Fibroblast of the conjunctiva (primary cell): ENCODE measurements at places on chromosomes 3 and 15.

GRCh38 chr3:197353001-197353866 is 54.8 kb upstream of the DLG1 start:
- no peak for DNase-seq

GRCh38 chr3:51578238-51578637 is 39.7 kb downstream of the RAD54L2 start:
- DNase-seq: no peak

- DNase-seq: no peak
Observed at GRCh38 chr15:53808058-53808706, 48.7 kb upstream of the WDR72 start.

- no peak for DNase-seq
Observed at GRCh38 chr3:1207904-1208303, 115.1 kb downstream of the CNTN6 start.

GRCh38 chr3:43515970-43516635 is 105.7 kb downstream of the ANO10 start:
- DNase-seq: no peak

DNA sequence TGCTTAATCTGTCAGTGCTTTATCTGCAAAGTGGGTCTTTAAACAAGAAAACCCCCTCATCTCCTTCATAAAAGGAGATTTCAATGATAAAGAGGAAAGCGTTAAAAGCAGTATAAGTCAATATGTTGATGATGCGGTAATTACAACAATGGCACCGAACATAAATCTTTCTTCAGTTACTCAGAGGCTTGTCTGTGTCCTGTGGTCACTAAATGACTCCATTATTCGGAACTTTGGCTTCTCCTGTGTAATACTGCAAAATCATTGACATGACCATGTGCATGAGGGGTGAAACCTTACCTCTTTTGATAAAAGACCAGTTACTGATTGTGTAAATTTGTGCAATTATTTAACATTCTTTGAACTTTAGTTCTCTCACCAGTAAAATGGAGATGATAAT is 4.8 kb upstream of the USP3 start:
- DNase-seq: no peak

- DNase-seq: no peak
Observed at GRCh38 chr15:47678040-47678439, 39.3 kb upstream of the SEMA6D start.

- DNase-seq: no peak
Observed at GRCh38 chr15:71083349-71083748, 31.9 kb upstream of the THSD4 start.

- peak; percentile 35 for DNase-seq
Observed at GRCh38 chr3:50237133-50237651, 1.2 kb downstream of the GNAI2 start.

- DNase-seq: peak; percentile 21
Observed at GRCh38 chr3:80733522-80734176, 965.9 kb upstream of the ROBO1 start.

- no peak for DNase-seq
Observed at GRCh38 chr15:75887178-75887577, 16.5 kb upstream of the FBXO22 start.

GRCh38 chr3:80051602-80051962 is 283.8 kb upstream of the ROBO1 start:
- no peak for DNase-seq

DNA sequence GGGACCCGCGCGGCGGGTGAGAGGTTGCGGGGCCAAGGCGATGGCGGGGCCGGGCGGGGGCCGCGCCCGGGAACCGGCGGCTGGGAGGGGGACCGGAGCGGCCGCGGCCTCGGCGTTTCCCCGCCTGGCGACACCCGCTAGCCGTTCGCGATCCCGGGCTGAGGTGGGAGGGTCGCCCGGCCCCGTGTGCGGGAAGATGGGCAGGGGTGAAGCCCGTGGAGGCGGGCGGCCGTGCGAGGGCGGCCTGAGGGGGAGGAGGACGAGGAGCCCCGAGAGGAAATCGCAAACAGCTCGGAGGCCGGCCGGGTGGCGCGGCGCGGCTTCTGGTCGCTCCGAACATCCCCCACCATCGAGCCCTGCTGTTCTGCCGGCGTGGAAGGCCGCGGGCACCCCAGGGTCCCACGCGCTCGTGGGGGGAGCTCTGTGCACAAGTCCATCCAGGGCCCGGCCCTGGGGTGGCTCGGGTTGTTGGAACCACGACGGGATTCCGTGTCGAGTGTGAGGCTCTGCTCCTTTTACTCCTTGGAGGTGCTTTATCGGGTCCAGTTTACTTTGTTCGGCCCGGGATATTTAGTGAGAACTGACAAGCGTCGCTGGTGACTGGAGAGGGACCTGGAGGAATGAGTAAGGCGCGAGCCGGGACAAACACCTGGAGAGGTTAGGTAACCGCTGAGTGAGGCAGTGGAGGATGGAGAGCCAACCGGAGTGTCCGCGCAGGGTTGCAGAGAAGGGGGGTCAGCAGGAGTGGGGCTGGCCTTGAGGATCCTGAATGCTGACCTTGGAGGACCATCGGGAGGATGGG is 728 bp downstream of the CRTC3 start:
- DNase-seq: no peak

DNA sequence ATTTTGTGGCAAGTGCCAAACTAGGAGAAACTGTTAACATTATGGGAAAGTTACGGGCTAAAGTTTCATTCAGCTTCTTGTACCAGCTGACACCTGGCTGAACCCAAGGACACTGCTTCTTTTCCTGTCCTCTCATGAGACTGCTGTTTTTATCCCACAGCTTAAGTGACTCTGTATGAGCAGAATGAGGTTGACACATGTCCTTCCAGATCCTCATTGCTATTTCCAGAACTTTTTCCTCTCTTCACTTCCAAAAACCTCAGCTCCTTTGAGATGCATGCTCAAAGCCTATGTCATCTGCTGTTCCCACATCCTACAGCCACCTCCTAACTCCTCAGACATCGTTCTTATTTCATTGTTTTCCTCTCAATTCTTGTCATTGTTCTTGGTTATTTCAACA is 183.6 kb downstream of the DCLK3 start:
- DNase-seq: no peak

GRCh38 chr3:41125258-41125657 is 74.0 kb upstream of the CTNNB1 start:
- no peak for DNase-seq

GRCh38 chr15:42937143-42937542 is 16.6 kb upstream of the TTBK2 start:
- no peak for DNase-seq

DNA sequence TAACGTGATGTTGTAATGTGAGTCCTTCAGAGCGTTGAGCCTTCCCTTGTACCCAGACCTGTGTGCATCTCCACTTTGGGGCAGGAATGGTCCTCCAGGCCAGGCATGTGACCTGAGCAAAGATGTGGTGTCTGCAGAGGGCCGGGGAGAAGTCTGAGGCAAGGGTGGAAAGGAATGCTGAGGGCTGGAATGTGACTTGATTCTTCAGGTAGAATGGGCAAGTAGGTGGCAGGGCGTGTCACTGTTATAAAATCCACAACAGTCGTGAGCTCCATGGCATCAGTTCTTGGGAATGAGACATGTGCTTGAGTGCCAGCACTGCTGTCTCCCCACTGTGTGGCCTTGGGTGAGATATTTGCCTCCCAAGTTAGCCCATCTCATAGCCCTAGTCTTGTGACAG is 24.0 kb upstream of the BSN start:
- DNase-seq: no peak

DNA sequence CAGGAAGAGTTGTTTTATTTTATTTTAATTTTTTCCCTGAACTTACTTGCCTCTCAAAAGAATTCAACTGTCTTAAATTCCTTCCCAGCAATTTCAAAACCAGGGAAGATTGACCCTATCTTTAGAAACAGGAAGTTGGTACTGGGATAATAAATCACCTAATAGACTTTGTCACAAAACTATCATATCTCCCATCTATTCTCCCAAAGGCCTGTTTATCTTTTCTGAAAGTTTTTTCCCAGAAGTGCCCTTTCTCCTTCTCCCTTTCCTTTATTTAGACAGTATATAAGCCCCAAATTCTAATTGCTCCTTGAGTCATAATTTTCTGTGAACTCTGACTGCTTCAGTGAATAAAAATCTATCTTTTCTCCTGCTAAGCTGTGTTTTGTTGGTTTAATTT is 2.9 kb upstream of the RNF7 start:
- DNase-seq: no peak

- no peak for DNase-seq
Observed at GRCh38 chr15:78197632-78198031, 36.7 kb downstream of the ACSBG1 start.

- DNase-seq: no peak
Observed at GRCh38 chr3:58200846-58201355, 9.9 kb downstream of the DNASE1L3 start.

- DNase-seq: no peak
Observed at GRCh38 chr3:56975567-56975966, 84.9 kb upstream of the SPATA12 start.

GRCh38 chr15:89401631-89402517 is 67.2 kb upstream of the POLG start:
- DNase-seq: no peak

DNA sequence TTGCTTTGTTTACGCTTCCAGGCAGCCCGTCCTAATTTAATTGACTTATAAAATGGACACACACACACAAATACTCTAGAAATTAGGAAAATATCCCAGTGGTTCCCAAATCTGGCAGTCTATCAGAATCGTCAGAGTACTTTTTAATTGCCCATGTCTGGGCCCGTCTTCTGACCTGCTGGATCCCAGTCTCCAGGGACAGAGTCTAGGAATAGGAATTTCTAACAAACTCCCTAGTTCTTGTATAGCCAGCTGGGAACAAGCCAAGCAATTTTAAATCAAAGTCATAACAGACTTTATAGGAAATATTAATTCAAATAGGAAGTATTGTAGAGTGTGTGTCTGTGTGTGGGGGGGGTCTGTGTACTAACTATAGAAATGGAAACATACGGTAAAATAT is 33.4 kb downstream of the LDHAL6B start:
- DNase-seq: no peak

DNA sequence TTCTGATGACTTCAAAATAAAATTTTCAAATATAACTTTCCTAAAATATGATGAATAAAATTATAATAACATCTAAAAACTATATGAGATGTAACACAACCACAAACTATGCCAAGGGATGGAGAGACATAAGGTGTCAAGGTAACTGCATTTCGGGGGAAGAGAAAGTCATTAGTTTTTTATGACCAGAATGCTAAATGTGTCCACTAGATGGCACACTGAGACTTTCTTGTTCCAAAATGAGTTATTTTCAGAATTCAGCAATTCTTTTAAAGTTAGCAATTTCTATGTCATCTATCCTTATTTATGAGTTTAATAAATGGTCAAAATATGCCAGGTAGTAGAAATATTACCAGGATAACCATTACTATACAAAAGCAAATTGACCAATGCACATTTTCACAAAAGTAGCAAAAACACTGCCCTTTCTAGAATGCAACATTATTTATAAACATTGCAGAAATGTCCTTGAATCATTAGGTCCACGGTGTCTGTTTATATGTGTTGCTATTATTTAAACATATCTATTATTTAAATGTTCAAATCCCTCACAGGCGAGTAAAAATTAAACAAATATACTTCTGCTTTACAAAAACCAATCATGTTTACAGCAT is 374.2 kb downstream of the PLCL2 start:
- peak; percentile 21 for DNase-seq

- DNase-seq: no peak
Observed at GRCh38 chr3:172127929-172128580, 88.7 kb downstream of the FNDC3B start.

DNA sequence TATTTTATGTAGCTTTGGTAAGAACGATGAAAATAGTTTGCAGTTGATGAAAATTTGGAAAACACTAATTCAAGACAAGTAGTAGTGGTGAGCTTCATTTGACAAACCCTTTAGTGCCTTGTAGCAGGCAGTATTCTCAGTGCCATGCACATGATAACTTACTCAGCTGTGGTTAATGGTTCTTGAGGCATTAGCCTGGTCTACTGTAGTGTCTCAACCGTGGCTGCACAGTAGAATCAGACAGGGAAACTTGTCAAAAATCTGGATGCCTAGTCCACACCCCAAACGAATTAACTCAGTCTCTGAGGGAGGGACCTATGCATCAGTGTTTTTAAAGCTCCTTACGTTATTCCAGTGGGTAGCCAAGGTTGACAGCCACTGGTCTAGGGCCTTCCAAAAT is 45.4 kb downstream of the PSMD6 start:
- no peak for DNase-seq

DNA sequence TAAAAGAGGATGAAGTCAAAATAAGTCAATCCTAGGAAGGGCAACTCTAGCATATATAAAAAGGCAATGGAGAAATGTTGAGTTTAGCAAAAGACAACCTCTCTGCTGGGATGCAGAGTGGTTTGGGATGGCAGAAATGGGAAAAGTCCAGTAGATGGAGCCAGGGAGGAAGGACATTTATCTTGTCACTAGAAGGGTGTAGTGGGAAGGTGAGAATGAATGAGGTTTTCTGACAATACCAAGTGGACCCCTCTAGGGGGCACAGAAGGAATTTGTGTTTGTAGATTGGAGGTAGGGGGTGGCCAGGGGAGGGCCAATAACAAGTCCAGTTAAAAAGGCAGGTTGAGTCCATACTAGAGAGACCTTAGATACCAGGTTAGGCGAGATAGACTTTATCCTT is 80.0 kb downstream of the THSD4 start:
- no peak for DNase-seq

DNA sequence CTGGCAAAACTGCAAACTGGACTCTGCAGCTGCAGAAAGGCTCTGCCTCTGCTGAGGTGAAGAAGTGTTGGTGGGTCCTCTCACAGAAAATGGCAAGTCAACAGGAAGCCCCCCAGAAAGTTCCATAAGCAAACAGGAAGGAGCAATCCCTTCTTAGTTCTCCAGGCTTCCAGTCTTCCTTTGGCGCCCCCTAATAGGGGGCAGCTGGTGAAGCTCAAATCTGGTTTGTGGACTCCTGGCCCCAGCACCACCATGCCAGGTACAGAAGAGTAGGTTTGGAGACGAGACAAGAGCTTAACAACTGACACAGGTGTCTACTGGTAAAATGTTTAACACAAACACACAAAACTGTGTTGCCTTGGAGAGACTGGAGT is 35.5 kb downstream of the LEO1 start:
- DNase-seq: no peak

DNA sequence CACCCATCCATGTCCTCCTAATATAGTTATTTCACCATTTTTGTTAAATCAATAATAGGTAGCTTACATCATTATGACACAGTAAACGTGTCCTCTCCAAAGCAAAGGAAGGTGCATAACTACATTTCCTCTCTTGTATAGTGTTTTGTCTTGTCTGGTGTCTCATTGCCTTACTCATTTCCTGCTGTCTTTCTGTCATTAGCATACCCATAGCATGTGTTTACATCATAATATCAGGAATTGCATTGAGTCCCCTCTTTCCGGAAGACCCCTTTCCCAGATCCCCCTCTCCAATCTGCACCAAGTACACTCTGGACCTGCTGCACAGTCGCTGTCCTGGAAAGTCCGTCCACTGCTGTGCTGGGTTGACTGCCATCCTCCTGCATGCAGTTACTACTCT is 47.9 kb downstream of the SOX14 start:
- no peak for DNase-seq

DNA sequence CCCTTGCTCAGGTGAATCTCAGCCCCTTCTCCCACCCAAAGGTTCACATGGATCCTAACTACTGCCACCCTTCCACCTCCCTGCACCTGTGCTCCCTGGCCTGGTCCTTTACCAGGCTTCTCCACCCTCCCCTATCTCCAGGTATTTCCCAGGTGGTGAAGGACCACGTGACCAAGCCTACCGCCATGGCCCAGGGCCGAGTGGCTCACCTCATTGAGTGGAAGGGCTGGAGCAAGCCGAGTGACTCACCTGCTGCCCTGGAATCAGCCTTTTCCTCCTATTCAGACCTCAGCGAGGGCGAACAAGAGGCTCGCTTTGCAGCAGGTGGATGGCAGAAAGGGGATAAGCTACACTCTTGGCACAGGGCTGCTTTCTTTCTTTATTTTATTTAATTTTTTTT is 4.5 kb downstream of the FAM131A start:
- DNase-seq: no peak
